ENCODE measurements at places on chromosomes 5 and 9. TPM values are rescaled to one million over a fixed set of nuclear protein-coding genes. Genes with fewer than 3 reads are reported as not detected.

DNA sequence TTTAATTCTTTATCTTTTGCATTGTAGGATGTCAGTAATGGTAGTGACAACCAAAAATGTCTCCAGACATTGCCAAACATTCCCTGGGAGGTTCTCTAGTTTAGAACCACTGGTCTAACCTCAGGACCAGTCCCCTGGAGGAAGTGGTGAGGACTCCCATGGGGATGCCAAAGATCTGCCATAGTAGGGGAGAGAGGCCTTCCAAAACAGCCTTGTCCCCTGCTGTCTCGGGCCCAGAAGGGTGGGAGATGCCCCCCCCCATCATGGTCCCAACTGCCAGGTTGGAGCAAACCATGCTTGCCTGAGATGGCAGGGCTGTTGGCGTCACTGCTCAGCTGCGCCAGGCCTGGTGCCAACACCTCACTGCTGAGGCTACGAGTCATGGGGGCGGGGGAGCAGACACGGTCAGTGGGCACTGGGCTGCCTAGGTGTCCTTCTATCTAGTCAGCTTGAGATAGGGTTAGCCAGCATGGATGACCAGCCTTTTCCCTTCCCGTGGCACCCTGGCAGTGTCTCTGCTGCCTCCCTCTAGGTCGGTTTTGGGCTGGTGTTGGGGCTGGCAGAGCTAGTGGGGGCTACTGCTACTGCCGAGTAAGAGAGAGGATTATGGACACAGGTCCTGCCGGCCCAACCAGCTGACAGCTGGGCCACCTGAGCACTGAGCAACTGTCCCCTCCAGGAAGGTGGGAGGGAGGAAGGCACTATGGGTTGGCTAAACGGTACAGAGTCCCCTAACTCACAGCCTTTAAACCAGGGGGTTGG lies 8.3 kb upstream of the CXXC5 start:
- peaks cover 23% of the 10 kb centered on the region for H3K4me1 ChIP-seq
- no peak for DNase-seq
- H3K4me3 ChIP-seq = no peak overlapping the region
- peaks cover 16% of the 10 kb centered on the region for H3K36me3 ChIP-seq
- no peak overlapping the region for H3K27ac ChIP-seq

- no peak overlapping the region for H3K27ac ChIP-seq
- no peak overlapping the region for H3K4me3 ChIP-seq
- DNase-seq = no peak
- H3K27me3 ChIP-seq = no peaks in the 10 kb centered on the region
These were observed 53.9 kb downstream of the FXN start for GRCh38 chr9:69089491-69089890.

DNA sequence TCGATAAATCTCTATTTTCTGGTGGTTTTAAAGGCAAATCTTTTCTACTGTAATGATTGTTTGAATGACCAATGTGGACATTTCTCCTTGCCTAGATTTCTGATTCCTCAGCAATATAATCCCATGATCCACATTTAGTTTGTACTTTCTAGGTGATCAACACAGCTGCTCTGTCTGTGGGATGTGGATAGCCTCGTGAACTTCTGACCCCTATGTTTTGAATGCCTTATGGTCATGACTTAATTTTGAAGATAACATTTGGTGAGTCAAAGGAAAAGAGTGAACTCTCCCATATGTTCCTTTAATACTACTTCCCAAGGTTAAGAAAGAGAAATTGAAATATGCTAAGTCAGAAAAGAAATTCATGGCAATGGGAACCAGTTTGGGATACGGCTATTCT lies 147.5 kb downstream of the CAVIN4 start:
- no peaks in the 10 kb centered on the region for H3K4me1 ChIP-seq
- no peak overlapping the region for H3K4me3 ChIP-seq
- no peaks in the 10 kb centered on the region for H3K27me3 ChIP-seq
- no peaks in the 10 kb centered on the region for H3K36me3 ChIP-seq
- no peak for DNase-seq

DNA sequence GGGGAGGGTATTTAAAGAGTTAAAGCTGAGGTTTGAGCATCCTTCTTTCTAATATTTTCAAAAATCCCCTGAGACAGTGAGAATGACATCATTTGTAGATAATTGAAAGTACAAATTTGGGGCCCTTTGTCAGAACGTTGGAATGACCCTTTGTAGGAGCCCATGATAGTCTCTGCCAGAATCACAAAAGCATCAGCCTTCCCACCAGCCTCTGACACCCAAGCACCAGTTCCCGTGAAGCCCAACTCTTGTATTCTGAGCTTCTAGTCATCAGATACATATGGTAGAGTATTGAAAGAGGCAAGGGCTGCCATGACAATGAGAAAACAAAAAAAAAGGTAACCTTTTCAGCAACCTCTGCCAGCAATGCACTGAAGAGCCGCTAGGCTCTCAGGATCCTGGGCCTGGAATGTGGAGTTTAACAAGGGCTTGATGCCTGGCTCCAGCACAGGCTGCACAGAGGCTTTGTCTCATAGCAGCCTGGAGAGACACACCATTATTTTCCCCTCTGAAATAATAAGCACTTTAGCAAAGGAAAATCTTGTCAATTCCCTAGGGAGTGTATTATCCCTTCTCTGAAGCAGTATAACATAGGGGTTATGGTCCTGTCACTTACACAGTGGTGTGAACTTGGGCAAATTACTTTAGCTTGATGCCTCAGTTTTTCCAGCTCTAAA lies 114.4 kb downstream of the ZNF608 start:
- DNase-seq = no peak
- H3K36me3 ChIP-seq = no peaks in the 10 kb centered on the region
- H3K27me3 ChIP-seq = peaks cover 2% of the 10 kb centered on the region
- H3K4me3 ChIP-seq = no peak overlapping the region
- no peaks in the 10 kb centered on the region for H3K4me1 ChIP-seq
- H3K27ac ChIP-seq = no peak overlapping the region

GRCh38 chr5:177310332-177310731 lies 1.4 kb downstream of the MXD3 start:
- peak overlapping the region; percentile 92 for H3K4me3 ChIP-seq
- H3K36me3 ChIP-seq = peaks cover 33% of the 10 kb centered on the region
- no peak for DNase-seq

- no peak for DNase-seq
- H3K4me1 ChIP-seq = no peaks in the 10 kb centered on the region
- H3K36me3 ChIP-seq = no peaks in the 10 kb centered on the region
- no peak overlapping the region for H3K27ac ChIP-seq
- no peak overlapping the region for H3K4me3 ChIP-seq
These were observed 308.4 kb downstream of the MSX2 start for GRCh38 chr5:175032741-175033151.

DNA sequence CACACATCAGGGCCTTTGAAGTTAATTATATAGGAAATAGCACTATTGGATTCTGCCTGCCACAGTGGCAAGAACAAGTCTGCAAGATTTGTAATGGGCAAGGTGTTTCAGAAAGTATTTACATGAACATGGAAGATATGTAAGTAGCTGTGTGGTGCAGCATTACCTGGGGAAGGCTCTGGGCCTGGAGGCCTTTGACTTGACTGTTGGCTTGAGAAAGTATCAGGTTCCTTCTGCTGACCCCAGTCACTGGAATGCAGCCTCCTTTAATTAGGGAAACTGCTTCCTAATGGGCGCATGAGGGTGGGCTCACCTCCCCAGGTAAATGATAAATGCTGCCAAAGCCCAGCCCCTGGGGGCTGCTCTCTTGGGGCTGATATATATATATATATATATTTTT lies 102.7 kb downstream of the GALNT10 start:
- no peak for DNase-seq
- peaks cover 12% of the 10 kb centered on the region for H3K4me1 ChIP-seq
- H3K27ac ChIP-seq = no peak overlapping the region
- peaks cover 6% of the 10 kb centered on the region for H3K36me3 ChIP-seq

DNA sequence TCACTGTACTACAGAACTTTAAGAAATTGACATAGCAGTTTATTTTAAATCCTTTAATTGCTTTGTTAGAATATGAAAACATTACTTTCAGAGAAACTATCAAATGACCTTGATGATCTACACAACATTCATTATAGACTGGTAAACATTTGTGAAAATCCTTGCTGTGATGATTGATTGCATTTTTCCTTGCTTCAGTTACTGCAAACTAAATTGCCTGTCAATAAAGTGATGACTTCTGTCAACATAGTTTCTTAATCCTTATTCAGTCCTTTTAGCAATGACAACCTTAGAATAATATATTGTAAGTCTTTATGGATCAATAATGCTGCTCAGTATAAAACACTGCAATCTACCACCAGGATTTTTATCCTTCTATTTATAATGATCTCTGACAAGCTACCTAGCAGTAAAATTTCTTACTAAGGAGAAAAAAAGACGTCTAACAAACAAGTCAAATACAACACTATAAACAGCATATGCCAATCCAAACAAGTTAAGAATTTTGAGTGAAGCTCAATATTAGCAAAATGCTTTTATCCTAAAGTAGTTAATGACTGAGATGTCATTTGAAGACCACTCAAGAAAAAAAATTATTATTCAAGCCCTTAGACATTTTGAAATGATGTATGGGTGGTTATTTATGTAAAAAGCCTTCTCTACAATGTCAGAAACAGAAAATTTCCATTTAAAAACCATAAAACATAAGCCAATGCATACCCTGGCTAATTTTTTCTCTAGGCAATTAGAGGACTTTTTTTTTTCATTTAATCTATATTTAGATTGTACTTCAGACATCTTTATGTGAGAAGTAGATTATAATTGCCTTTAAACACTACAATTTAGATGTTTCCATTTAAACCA lies 105.5 kb downstream of the FBXL17 start:
- H3K4me3 ChIP-seq = no peak overlapping the region
- H3K27ac ChIP-seq = no peak overlapping the region
- peaks cover 1% of the 10 kb centered on the region for H3K27me3 ChIP-seq
- H3K36me3 ChIP-seq = no peaks in the 10 kb centered on the region
- H3K4me1 ChIP-seq = peaks cover 4% of the 10 kb centered on the region
- no peak for DNase-seq

DNA sequence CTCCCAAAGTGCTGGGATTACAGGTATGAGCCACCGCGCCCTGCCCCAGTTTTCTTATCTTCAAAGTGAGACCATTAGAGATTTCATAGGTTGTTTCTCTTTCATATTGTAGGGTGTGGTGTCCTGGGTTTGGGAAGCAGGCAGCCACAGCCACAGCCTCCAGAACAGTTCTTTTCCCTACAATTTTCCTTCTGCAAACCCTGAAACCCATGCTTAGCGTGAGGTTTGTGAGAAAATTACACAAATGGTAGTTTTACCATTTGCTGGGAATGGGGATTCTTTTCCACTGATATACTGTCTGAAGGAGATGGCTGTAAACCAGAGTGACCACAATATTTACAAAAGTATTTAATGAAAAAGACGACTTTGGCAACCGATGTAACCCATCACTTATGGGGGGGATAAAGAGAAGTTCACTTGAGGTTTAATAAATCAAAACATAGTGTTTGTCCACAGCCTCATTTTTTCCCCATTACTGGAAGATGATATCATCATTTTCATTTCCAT lies 26.7 kb upstream of the ECM2 start:
- no peaks in the 10 kb centered on the region for H3K36me3 ChIP-seq
- H3K27ac ChIP-seq = no peak overlapping the region

DNA sequence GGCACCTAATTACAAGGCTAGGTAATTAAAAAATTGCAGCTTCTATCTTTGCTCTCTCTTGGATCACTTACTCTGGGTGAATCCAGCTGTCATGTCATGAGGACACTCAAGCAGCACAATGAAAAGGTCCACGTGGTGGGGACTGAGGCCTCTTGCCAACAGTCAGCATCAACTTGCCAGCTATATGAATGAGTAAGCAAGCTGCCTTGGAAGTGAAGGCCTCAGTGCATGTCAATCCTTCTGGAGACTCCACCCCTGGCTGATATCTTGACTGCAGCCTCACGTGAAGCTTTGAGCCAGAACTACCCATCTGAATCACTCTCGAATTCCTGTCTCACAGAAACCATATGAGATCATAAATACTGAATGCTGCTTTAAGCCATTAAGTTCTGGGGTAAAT lies 140.5 kb downstream of the SNX18 start:
- H3K4me1 ChIP-seq = peaks cover 20% of the 10 kb centered on the region
- no peak overlapping the region for H3K27ac ChIP-seq
- no peaks in the 10 kb centered on the region for H3K27me3 ChIP-seq
- no peak for DNase-seq
- no peak overlapping the region for H3K4me3 ChIP-seq

- no peak for DNase-seq
- no peaks in the 10 kb centered on the region for H3K4me1 ChIP-seq
- H3K36me3 ChIP-seq = no peaks in the 10 kb centered on the region
- no peak overlapping the region for H3K27ac ChIP-seq
- H3K4me3 ChIP-seq = no peak overlapping the region
- no peaks in the 10 kb centered on the region for H3K27me3 ChIP-seq
These were observed 184.4 kb upstream of the OR13F1 start for GRCh38 chr9:104319685-104320084.

DNA sequence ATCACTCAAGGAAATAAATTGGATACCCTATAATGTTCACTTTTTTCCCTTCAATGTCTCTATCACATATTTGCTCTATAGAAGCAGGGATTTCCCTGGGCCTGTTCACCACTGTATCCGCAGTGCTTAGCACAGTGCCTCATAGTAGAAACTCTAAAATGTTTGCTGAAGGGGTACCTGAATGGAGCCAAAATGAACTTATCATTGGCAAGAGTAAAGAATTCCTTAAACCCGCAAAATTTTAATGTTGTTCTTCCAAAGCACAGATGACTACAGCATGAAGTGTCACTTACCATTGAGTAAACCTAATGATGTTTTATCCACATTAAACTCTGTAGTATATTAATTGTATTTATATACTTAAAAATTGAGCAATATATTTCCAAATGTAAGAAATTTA lies 96.1 kb downstream of the JAKMIP2 start:
- no peaks in the 10 kb centered on the region for H3K27me3 ChIP-seq
- H3K4me3 ChIP-seq = no peak overlapping the region
- H3K27ac ChIP-seq = no peak overlapping the region
- no peak for DNase-seq

GRCh38 chr9:38256461-38256860 lies 136.0 kb upstream of the ALDH1B1 start:
- H3K27ac ChIP-seq = no peak overlapping the region
- DNase-seq = no peak
- no peaks in the 10 kb centered on the region for H3K4me1 ChIP-seq

DNA sequence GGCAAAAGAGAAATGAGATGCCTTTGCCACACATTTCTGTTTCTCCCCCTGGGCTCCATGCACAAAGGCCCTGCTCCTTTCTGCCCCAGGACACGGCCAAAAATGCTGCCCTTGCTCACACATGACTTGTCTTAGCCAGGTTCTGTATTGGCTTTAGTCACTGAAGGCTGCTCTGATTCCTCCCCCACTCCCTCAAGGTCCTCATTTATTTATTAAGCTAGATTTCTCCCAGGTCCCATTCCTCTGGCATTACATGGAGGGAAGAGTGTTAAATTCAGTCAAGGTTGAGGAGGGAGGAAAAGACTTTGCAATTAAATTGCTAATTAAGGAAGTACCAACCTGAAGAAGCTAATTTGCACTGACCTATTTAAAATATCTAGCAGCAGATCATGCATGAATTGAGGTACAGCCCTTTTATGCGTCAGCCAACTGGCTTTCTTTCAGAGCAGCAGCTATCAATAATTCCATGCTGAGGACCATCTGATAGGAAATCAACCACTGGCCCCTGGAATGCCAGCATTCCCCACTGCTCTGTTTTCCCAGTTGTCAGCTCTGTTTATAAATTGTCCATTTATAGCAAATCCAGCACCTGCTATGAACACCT lies 81.2 kb upstream of the MAP3K1 start:
- H3K4me3 ChIP-seq = no peak overlapping the region
- H3K27ac ChIP-seq = no peak overlapping the region

The IL13 gene
- total RNA-seq = 830 TPM

The TLE1 gene
- total RNA-seq = 0.41 TPM

The CDH9 gene
- total RNA-seq = not detected

The TAF11L10 gene
- total RNA-seq = not detected

The LAMC3 gene
- total RNA-seq = not detected

The S1PR3 gene
- total RNA-seq = 7.1 TPM

The HBEGF gene
- 17.1 TPM for total RNA-seq
